Stimulated activated CD4-positive, alpha-beta T cell treated with anti-CD3 and anti-CD28 coated beads, Interleukin-4, amount 100 ng/mL, for 24 hours (primary cell): ENCODE measurements at places on chromosomes 7 and 10.

- DNase-seq, result no peak
Measured at GRCh38 chr7:19117870-19118608, 603 bp upstream of the TWIST1 start.

DNA sequence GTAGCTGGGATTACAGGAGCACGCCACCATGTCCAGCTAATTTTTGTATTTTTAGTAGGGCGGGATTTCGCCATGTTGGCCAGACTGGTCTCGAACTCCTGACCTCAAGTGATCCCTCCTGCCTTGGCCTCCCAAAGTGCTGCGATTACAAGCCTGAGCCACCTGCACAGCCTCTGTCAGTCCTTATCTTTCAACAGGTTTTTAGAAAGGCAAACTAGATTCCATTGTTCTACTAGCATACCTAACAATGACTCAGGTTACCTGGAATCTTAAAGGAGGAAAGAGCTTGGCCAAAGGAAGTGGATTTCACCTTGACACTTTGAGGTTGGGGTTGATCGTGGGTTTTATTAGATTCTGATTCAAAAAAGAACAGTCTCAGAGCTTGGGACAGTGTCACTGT is 3.2 kb downstream of the ABCC2 start:
- no peak for DNase-seq

DNA sequence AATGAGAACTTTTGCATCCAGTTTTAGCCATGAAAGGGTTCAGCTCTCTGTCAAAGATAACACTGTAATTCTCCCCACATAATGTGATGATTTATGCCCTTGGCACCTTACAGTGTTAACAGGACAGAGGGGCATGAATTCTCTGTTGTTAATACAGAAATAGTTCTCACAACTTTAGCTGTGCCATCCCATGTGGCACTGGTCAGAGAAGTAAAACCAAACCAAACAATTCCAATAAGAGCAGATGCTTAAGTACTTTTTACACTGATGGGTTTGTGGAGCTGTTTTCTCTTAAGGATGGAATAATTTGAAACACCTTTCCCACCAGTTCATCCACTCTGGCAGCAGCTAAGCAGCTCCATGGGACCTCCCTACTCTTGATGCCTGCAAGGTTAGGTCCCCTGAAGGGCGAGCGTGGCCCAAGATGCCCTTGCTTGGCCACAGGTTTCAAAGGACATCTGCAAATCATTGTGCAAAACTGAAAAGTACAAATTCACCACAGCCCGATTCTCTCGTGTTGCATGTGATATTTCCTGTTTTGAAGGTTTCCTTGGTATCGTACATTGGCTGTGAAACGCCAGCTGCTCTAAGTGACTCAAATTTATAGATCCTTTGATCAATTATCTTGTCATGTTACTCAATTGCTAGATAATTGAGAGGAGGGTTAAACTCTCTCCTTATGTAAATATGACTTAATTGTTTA is 82.5 kb upstream of the CREB5 start:
- no peak for DNase-seq

- no peak for DNase-seq
Measured at GRCh38 chr7:45696476-45696875, 122.3 kb downstream of the ADCY1 start.

DNA sequence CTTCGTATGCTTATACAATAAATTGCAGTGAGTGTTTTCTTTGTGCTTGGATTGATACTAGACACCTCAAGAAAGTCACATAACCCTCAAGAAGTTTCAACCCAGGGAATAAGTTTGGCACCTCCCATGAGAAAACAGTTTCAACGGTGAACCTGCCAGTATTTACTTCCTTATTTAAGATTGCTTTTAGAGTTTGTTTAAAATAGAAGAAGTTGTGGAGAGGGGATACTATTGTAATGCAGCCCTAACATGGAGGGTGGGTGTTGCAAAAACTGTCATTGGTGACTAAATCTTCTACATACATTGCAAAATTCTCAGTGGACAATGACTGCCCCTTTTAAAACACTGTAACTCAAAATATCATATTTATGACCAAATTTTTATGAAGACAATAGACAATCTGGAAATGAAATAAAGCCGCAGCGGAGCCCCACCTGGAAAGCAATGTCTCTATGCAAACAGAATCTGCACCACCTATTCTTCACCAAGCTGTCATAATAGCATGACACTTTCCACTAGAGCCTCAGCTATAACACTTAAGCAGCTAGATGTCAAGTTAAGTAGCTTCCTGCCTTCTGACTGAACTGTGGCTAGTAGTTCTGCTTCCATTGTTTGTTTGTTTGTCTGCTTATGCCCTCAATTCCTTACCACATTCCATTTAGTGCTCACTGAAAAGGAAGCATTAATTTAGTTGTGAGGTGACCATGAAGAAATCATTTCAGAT is 98.2 kb downstream of the MDFIC start:
- DNase-seq, result no peak

- no peak for DNase-seq
Measured at GRCh38 chr7:91212582-91212981, 51.7 kb upstream of the FZD1 start.

GRCh38 chr10:63416376-63416775 is 49.4 kb downstream of the JMJD1C start:
- DNase-seq, result no peak

GRCh38 chr7:101681170-101682007 is 52.3 kb upstream of the MYL10 start:
- DNase-seq, result no peak

DNA sequence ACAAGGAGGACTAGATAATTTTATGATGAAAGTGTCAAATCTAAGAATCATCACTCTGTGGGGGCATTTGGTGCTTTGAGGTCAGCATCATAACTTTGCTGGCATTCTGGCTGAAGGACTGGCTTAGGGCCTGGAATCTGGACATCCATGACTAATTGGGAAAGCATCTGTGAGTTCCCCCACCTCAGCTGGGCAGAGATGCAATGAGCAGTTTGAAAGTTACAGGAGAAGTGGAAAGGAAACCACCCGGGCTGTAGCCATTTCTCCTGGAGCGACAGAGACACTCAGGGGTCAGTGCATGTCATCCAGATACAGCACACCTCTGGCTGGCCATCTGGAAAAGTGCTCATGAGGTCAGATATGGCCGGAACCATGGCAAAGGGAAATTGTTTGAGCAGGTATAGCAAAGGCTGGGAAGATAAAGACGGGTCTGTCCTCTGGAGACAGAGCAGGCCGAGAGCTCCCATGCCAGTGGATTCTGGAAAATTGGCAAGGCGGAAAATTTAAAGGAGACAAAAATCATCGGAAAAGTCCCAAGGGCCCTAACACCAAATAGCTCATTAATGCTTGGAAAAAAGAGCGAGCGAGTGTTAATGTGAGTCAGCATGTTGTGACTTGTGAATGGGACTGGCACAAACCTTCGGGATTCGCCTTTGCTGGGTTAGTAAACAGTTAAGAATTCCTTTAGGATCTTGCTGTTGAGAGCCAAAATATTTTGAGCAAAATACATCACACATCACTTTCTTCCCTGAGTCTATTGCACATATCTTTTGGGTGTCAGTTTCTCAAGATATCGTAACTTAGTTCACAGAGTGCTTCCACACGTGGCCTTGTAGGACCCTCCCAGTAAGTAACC is 188.4 kb upstream of the AGK start:
- no peak for DNase-seq

DNA sequence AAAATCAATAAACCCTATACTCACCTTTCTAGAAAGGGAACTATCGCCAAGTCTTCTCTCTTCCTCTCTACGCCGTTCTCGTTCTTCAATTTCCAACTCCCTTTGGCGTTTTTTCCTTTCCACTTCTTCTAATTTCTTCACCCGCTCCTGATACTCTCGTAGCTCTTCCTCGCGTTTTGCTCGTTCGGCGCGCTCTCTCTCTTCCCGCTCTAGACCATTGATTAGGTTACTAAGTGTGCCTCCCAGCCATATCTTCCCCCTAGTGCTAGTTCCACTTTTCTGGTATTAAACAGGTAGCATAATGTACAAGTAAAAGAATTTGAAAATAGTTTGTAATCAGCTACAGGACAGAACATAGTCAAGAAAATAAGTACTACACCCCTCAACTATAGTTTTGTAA is 20.3 kb downstream of the NANOS1 start:
- DNase-seq, result no peak

GRCh38 chr10:49252313-49253034 is 46.5 kb upstream of the C10orf71 start:
- no peak for DNase-seq

GRCh38 chr7:146115548-146115850 is 1.1 kb upstream of the CNTNAP2 start:
- no peak for DNase-seq

DNA sequence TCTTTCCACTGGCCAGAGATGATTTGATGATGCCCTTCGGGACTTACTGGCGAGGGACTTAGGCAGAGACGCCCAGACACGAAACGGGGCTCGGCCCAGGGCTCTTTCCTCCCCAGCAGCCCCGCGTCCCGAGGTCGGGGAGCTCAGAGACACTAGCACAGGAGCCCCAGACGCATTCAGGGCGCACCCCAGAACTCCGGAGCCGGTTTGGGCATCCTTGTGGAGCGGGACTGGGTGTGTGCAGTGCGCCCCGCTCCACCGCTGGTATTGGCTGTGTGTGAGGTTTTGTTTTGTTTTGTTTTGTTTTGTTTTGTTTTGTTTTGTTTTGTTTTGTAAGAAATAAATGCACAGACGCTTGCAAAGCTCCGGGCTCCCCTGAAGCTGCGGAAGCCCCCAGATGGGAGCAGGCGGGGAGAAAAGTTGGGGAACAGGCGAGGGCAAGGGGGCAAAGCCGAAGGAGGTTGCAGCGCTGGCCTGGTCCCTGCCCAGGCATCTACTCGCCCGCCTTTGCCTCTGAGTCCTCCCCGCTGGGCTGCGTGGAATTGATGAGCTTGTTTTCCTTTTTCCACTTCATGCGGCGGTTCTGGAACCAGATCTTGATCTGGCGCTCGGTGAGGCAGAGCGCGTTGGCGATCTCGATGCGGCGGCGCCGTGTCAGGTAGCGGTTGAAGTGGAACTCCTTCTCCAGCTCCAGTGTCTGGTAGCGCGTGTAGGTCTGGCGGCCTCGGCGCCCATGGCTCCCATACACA is 1.9 kb upstream of the HOXA5 start:
- DNase-seq, result no peak

- DNase-seq, result no peak
Measured at GRCh38 chr10:116059320-116059719, 213.7 kb downstream of the GFRA1 start.

DNA sequence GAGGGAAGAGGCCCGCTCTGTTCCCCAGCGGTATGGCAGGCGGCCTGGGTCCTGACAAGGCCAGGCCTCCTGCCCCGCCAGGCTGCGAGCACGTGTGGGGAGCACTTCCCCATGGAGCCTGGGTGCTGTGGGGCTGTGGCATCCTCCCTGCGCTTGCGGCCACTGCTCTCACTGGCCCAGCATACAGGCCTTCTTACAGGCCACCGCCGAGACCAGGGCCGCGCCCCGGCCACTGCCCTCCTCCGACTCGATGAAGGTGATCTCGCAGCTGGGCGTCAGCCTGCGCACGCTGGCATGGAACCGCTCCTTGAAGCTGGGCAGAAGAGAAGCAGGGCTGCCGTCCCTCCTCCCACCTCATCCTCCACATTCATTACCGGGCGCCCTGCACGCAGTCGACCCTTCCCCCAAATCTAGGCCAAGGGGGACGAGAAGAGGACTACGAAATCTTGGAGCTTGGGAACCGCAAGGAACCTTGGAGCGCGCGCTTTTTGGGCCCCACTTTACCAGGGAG is 3.9 kb upstream of the MYL7 start:
- DNase-seq, result no peak

- no peak for DNase-seq
Measured at GRCh38 chr10:44854693-44855350, 56.3 kb upstream of the TMEM72 start.

- no peak for DNase-seq
Measured at GRCh38 chr7:130349911-130350782, 5.5 kb downstream of the CPA5 start.

DNA sequence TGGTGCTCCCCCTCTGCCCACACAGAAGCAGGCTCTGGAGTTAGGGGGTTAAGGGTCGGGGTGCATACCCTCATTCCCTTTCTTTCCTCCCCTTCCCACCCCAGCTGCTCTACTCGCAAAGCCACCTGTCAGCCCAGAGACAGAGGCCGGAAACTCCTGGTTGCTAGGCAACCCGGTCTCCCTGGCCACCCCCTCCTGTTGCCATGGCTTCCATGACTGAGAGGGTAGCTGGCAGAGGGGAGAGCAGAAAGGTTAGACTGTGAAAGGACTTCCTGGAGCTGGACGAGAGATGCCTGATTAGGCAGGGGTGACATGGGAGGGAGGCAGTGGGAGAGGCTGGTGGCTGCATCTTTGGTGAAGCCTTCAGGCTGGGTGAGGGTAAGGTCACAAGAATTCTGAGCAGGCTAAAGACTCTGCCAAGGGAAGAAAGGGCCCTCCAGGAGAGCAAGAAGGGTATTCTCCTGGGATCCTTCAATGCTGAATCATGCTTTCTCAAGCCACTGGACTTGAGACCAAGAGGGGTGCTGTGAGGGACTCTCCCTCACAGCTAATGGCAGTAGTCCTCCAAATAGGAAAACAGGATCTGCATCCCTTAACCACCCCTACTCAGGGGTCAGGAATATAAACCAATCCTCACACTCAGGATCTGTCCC is 5.4 kb downstream of the PSD start:
- DNase-seq, result no peak

- DNase-seq, result no peak
Measured at GRCh38 chr10:7706534-7707073, 3.5 kb downstream of the ITIH2 start.

- DNase-seq, result no peak
Measured at GRCh38 chr10:82742478-82742877, 867.5 kb downstream of the NRG3 start.

- no peak for DNase-seq
Measured at GRCh38 chr10:31129271-31129670, 97.6 kb upstream of the ZNF438 start.

DNA sequence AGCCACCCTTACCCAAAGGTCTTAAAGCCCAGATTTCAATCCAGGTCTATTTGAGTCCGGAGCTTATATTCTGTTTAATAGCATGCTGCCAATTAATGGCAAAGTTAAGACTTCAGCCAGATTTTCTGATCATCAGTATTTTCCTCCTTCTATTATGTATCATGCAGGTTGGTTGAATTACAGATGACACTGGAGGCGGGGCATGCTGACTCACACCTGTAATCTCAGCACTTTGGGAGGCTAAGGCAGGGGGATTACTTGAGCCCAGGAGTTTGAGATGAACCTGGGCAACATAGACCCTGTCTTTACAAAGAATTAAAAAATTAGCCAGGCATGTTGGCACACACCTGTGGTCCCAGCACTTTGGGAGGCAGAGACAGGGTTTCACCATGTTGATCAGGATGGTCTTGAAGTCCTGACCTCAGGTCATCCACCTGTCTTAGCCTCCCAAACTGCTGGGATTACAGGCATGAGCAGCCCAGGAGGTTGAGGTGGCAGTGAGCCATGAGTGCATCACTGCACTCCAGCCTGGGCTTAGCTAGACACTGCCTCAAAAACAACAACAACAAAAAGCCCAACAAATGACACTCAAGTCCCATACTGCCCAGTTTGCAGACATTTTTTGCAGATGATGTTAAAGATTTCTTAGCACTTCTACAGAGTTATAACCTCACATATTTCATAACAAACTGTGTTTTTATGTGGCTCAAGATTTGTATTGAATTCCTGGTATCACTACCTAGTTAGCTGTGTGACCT is 62.5 kb downstream of the MCU start:
- no peak for DNase-seq
